ENCODE measurements at places on chromosomes 7 and 10.

DNA sequence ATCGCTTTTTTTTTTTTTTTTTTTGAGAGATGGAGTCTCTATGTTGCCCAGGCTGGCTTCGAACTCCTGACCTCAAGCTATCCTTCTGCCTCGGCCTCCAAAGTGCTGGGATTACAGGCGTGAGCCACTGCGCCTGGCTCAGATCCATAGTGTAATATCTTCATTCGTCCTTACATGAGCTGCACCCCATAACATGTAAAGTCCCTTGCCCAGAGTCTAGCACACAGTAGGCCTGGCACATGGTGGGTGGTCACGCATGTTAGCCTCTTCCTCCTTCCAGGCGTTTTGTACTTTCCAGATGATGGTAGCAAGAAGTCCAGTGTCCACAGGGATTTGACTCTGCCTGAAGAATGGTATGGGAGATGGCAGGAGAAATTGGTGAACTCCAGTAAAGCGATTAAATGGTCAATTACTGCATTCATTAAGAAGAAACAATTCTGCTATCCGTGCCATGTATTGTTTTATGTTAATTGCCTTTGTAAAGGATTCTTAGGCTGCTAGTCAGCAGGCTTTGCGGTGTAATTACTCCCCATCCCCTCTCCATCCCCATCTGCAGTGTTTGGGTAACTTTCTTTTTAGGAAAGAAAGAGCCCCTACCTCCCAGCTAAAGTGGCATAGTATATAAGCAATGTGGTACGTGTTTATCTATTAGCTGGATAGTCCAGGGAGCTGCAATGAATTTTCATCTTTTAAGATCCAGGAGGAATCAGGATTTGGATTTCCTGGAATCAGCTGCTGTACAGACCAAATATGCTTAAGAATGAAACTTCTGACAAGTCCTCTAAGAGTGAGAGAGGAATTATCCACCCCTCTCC lies 1.2 kb downstream of the TPST1 start:
- DNase-seq, result no peak

- no peak for DNase-seq
These were observed 52.4 kb downstream of the ZNF365 start for GRCh38 chr10:62426600-62426999.

GRCh38 chr7:116222501-116222900 lies 12.2 kb downstream of the TES start:
- no peak for DNase-seq

DNA sequence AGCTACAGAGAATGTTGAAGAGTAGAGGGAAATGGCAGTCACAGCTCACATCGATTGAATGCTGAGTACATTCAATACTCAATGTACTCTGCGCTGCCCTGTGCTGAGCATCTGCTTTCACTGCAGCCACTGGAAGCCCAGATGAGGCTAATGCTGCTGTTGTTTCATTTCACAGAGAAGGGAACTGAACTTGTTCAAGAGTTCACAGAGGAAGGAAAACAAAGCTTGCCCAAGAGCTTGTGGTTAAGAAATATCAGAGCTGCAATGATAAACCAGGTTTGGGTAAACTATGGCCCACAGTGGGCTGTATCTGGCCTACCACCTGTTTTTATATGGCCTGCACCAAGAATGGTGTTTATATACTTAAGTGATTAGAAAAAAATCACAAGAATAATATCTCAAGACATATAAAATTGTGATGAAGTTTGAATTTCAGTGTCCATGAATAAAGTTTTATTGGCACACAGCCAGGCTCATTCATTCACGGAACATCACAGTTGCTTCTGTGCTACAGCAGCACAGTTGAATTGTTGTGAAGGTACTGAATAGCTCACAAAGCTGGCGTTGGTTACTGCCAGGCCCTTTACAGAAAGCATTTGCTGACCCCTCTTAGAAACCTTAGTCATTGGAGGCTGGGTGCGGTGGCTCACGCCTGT lies 64.1 kb downstream of the CFAP58 start:
- DNase-seq, result no peak

GRCh38 chr7:37211097-37211880 lies 237.4 kb downstream of the ELMO1 start:
- DNase-seq, result no peak

DNA sequence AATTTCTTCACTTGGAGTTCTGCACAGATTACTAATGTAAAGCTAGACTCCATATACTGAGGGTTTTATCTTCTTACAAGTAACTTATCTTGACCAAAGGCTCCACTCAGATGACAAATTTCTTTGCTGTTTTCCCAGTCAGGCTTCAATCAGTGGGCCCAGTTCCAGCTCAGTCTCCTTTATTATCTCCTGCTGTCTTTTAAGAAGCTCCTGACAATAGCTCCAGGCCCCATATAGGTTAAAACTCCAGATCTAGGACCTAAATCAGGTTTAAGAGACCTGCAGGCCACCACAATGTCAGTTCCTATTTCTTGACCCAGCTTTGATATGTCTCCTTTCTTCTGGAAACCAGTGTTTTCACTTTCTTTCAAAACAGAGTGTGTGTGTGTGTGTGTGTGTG lies 165.2 kb downstream of the RELN start:
- no peak for DNase-seq

DNA sequence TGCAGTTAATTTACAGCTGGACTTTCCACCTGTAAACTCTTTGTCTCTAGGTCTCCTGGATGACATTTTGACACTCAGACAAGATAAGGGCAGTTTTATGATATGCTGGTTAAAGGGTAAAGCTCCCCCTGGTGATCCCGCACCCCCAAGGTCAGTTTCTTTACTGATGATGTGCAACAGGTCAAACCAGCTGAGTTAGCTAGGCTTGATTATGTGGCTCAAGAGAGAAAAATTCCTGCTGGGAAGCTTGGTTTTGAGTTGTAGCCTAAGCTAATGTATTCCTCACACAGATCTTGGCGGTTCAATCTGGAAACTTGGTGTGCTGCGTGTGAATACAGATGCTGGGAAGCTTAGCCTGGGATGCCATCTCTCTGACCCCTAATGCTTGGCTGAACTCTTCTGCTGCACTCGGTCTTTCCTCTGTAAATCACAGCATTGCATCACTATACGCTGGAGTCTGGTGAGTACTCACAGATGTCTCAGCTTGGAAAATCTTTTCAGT lies 11.4 kb upstream of the AKR1D1 start:
- no peak for DNase-seq

GRCh38 chr10:71605263-71605962 lies 114.2 kb downstream of the C10orf105 start:
- no peak for DNase-seq

All from activated CD4-positive, alpha-beta T cell treated with anti-CD3 and anti-CD28 coated beads for 4 hours (primary cell).